DMS153 (cell line): ENCODE measurements at places on chromosomes 3 and 15.

- no peak for DNase-seq
Measured at GRCh38 chr3:4421121-4421520, 45.9 kb downstream of the SUMF1 start.

GRCh38 chr3:37474901-37475331 lies 300.5 kb upstream of the LRRFIP2 start:
- DNase-seq: no peak

DNA sequence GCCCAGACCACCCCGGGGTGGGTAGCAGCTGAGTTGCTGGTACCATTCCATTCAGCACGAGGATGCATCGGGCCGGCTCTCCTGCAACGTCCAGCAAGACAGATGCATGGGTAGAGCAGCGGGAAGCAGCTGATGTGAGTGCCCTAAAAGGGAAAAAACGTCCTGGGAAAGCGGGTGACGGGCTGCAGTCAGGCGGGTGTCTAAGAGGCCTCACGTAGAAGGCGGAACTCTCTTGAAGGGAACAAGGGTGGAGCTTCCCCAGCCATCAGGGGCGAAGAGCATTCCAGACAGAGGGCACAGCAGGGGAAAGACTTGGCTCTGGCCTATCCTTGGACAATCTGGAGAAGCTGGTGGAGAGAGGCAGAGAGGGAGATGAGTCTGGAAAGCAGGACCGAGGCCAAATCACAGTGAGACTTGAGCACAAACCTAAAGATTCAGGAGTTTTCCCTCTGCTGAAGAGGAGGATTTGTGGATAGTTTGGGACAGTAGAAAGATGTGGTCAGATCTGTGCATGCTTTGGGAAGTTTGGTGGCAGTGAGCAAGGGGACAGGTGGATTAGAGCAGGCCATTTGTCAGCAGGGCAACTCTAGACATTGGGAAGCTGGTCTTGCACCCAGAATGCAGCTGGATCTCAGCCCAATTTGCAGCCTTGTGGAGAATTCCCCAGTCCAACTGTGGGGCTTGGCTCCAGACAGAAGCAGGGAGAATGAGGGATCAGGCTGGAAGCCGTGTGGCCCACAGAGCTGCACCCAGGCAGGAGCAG lies 70.7 kb downstream of the SEMA5B start:
- DNase-seq: no peak

- no peak for DNase-seq
Measured at GRCh38 chr15:29652595-29652994, 169.7 kb downstream of the TJP1 start.

GRCh38 chr3:133540896-133541674 lies 32.4 kb upstream of the CDV3 start:
- DNase-seq: no peak

DNA sequence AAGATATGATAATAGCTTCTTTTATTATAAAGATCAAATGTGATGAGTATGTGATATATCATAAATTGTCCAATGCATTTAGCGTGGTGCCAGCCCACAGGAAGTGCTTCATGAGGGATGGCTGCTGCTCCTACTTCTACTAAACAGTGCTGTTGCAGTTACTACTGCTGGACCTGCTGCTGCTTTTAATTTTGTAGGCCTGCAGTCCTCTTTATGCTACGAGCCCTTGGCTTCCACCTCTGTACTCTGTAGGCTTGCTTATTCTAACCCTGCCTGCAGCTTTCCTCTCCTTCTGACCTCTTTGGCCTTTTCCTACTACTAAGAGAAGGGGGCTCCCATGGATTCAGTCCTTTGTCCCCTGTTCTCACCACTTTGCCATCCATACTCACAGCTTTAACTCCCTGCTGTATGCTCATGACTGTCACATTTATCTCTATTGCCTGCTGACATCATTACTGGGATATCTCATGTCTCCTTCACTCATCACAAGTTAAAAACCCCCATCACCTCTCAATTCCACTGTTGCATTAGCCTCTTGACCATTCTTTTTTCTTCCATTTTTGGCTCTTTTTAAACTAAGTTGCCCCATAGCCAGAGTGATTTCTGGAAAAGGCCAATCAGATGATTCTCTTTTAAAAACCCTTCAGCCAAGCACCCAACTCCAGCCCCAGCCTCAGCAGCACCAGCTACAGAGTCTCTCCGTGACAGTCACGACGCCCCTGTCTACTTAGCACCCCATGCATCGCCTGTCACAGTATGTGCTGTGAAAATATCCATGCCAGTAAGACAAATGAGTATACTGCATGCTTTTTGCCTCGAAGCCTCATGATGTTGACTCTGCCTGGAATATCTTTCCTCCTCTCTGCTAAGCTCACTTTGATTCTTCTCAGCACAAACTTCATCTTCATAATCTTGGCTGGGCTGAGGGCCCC lies 56.3 kb downstream of the PLCL2 start:
- DNase-seq: no peak

GRCh38 chr3:48597408-48597800 lies 2.3 kb upstream of the COL7A1 start:
- no peak for DNase-seq

DNA sequence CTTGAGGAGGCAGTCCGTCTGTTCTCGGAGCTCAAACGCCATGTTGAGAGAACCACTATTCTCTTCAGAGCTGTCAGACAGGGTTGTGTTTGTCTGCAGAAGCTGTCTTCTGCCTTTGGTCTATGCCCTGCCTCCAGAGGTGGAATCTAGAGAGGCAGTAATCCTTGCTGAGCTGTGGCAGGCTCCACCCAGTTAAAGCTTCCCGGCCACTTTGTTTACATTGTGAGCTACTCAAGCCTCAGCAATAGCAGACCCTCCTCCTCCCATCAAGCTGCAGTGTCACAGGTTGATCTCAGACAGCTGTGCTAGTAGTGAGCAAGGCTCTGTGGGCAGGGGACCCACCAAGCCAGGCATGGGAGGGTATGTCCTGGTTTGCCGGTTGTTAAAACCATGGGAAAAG lies 8.9 kb downstream of the OR5AC2 start:
- no peak for DNase-seq

- DNase-seq: no peak
Measured at GRCh38 chr3:70982700-70983140, 600.8 kb downstream of the FOXP1 start.

DNA sequence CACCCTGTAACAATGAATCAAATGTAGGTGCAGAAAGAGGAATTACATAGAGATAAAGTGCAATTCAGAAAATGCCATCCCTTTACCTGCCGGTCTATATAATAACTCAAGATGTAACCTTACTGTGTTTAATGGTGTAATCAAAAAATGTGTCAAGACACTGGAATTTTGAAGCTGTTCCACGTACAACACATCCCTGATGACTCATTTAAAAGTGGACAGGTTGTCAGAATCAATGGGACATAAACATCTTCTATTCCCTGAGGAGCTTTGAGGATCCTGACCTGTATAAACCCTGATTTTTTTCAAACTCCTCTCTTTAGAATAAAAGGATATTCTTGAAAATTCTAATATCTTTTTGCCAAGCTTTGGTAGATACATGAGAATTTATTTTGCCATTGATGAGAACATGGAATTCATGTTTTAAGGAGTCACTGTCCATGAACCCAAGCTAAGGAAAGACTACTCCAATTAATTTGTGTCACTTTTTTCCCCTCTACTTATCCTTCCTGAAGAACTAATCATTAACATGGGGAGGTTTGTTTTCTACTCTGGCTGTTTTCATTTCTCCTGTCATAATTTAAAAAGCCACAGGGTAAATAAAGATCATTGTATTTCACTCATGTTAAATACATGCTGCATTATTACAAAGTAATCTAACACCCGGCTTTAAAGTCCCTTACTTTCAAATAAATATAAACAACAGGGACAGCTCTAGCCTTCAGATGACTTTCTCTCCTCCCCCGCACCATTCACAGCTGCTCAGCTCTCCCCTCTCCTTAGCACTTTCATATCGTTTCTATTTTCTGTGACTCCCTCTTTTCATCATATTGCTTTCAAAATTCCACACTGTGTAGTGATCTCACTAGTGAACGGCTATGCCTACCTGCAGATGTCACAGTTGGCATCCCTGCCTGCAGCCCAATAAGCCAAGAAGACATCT lies 138.3 kb downstream of the TAFA4 start:
- no peak for DNase-seq

- DNase-seq: no peak
Measured at GRCh38 chr15:51672155-51672687, 9.1 kb upstream of the SCG3 start.

DNA sequence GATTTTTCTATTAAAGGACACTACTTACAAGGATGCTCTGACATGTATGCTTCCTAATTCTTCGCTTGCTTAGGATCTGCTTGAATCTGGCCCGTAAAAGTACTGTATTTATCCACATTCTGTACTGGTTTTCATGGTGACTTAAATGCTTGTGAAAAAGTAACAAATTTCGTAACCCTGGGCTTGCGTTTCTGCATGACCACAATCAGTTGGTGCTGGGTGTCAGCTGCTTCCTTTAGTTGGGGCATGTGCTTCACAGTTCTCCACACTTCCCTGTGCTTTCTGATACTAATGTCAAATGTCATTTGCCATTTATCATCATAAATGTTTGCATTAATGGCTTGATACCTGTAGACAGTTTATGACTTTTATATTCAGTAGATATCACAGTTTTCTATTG lies 218.4 kb upstream of the MLF1 start:
- DNase-seq: no peak

DNA sequence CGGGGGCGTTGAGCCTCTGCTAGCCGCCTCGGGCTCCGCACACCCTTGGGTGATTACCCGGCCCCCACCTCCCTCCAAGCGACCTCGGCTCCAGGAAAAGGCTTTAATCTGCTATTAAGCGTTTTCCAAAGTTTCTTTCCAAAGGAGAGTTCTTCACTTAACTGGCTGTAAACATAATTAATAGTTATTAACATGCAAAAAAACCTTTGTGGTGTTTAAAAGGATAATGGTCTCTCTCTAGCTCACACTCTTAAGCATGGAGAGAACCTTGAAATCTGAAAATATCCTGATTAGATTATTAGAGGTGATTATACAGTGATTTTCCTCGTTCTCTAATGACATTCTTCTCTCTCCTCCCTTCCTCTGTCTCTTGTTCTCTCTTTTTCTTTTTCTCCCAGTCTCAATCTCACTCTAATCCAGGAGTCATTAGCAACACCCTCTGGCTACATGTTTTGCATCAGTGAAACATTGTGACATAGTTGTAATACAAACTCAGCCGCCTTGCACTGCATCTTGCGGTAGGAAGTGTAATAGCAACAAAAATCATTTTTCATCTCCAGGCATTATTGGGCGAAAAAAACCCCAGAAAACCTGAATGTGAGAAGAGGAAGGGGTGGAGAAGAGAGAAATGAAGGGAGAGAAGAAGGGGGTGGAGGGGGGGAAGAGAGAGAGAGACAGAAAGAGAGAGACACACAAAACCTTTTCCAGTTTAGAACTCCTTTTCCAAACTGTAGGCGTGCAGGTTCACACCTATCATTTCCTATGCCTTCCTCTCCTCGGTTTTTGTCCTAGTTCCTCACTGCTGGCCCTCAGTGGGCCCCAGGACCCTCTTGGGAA lies 24.4 kb downstream of the NR2F2 start:
- DNase-seq: no peak

GRCh38 chr3:133448478-133449122 lies 48.7 kb downstream of the BFSP2 start:
- DNase-seq: no peak

DNA sequence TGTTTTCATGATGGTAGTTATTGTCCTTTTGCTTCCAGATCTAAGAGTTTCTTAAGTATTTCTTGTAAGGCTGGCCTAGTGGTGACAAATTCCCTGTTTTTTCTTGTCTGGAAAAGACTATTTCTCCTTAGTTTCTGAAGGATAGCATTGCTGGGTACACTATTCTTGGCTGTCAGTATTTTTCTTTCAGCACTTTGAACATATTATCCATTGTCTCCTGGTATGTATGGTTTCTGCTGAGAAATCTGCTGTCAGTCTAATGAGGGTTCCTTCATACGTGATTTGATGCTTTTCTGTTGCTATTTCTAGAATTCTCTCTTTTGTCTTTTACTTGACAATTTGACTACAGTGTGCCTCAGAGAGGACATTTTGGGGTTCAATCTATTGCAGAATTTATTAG lies 134.3 kb downstream of the CGGBP1 start:
- DNase-seq: no peak

GRCh38 chr3:14352002-14352627 lies 50.3 kb upstream of the SLC6A6 start:
- DNase-seq: no peak

DNA sequence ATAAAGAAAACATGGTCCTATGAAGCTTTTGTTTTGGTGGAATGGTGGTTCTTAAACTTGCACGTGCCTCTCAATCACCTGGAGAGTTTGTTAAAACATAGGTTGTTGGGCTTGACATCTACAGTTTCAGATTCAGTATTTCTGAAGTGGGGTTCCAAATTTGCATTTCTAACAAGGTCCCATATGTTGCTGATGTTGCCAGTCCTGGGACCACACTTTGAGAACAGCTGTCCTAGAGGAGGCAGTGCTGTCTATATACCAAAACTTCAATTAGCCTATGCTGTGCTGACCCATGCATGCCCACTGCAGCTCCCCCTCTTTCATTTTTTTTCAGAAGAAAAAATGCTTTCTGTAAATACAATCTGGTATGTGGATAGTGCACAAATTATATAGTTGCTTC lies 31.3 kb downstream of the ALCAM start:
- DNase-seq: no peak

DNA sequence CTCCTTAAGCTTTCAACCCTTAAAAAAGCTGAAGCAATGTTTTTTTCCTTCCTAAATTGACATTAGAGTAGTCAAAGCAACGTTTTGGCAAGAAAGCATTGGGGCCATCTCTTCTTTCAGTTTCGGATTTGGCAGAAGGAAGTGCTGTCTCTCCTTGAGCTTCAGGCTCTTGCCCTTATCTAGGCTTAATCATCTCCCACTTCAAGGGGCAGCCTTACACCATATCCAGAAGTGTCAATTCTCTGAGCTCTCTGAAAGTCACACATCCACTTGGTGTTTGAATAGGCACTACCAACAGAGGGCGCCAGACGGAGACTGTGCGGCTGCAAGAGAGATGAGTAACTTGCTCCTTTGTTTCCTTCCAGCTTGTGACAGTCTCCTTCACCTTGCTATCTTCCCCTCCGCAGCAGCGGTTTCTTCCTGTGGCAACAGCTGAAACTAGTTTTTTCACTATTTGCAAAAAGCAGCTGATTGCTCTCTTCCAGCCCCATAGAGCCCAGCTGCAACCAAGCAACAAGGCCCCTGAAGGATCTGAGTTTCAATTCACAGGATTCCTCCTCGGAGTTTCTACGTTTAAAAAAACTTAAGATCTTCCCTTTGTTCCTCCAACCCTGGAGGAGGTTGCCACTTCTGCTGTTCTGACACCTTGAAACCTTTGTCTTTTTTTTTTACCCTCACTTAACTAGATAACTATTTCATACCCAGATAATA lies 147.0 kb upstream of the SLCO3A1 start:
- peak; percentile 52 for DNase-seq

DNA sequence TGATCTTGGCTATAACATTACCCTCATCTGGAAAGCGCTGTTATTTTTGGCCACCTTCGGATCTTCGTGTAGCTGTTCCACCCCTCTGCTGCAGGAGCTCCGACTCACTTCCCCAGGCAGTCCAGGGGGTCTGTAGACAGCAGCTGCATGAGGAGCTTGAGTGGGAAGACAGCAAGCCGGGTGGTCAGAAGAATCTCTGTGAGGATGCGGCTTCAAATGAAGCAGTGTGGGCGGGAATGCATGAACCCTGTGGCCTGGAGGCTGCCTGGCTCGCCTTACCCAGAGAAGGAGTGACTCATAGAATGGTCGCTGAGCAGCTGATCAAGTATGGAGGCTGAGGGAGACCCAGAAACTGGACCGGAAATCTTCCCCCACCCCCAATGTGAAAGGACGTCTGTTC lies 45.2 kb upstream of the NR2F2 start:
- no peak for DNase-seq

GRCh38 chr3:29695643-29696198 lies 414.9 kb downstream of the RBMS3 start:
- DNase-seq: no peak

GRCh38 chr15:84151205-84151931 lies 84.2 kb upstream of the GOLGA6L4 start:
- no peak for DNase-seq
